SJCRH30 (cell line): ENCODE measurements at places on chromosomes 16 and 17.

DNA sequence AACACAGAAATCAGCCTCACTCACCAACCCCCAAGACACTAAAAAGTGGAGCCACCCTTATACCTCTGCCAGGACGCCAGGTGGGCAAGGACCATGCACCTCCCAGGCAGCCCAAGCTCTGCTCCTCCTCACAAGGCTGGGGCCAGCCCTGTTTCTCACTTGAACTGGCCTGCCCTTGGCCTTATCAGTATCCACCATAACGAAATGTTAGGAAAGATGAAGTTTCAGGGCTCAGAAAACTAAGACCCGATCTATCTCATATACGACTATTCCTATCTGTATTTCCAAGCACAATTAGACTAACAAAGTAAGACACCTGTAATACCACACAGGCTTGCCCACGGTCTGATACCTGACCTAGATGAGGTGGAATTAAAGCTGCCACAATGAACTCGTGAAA, 6.9 kb downstream of the FBXO31 start:
- DNase-seq = no peak

- no peak for DNase-seq
Measured at GRCh38 chr16:63223851-63224250, 1187.6 kb upstream of the CDH8 start.

DNA sequence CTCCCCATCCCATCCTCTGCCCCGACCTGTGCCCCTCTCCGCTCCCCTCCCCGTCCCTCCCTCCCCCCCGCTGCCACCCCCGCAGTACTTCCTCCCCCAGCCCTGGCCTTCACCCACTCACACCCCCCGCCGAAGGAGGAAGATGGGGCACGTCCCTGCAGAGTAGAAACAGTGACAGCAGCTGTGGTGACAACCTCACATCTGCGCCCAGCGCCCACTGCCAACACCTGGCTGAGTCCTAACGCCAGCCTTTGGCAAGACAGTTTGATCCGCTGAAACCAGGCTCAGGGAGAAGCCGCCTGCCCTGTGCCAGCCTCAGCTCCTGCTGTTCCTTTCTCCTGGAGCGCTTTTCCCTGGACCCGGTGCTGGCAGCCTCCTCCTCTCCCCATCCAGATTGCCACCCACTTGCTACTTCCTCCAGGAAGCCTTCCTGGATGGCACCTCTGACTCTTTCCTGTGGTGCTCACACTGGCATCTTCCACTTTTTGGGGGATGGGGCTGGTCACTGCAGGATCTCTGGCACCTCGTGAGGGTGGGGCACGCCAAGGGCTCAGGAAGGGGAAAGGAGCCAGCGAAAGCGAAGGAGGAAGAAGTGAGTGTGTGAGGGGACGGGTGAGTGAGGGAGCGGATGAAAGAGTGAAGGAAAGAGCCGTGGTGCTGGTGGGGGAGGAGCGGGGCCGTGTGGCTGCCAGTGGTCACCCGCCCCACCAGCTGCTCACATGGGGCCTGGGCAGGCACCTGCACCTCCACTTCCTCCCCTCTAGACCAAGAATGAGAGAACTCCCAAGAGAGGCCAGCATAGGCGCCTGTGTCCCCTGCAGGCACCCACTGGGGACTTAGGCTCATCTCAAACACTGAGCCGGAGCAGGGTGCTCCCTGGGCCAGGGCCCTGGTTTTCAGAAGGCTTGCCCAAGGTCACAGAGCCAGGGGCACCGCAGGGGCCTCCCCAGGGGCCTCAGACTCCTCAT, 27.0 kb downstream of the ZFPM1 start:
- DNase-seq = no peak

- peak; percentile 32 for DNase-seq
Measured at GRCh38 chr16:83953796-83954576, 946 bp downstream of the OSGIN1 start.

GRCh38 chr17:70123193-70123592, 46.1 kb upstream of the KCNJ2 start:
- DNase-seq = no peak

GRCh38 chr16:62760398-62760797, 724.2 kb upstream of the CDH8 start:
- DNase-seq = no peak

- no peak for DNase-seq
Measured at GRCh38 chr16:57497121-57497520, 10.8 kb upstream of the DOK4 start.

DNA sequence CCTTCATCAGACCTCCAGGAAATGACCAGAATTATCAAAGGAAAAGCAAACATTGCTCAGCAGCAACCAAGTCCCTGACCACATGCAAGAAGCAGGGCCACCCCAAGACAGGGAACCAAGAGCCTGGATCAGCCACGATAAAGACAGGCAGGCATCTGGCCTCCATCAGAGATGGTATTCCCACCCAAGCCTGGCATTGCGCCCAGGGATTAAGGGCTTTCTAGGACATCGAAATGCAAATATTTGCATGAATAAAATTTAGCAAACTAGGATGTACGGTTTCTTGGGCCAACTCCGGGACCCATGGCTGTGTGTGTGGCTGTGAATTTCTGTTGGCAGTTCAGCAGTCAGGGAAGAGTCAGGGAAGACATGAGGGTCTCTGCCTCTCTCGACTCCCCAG, 241.4 kb upstream of the DYNLRB2 start:
- DNase-seq = peak; percentile 1

- DNase-seq = no peak
Measured at GRCh38 chr17:60749050-60749449, 71.4 kb downstream of the BCAS3 start.

DNA sequence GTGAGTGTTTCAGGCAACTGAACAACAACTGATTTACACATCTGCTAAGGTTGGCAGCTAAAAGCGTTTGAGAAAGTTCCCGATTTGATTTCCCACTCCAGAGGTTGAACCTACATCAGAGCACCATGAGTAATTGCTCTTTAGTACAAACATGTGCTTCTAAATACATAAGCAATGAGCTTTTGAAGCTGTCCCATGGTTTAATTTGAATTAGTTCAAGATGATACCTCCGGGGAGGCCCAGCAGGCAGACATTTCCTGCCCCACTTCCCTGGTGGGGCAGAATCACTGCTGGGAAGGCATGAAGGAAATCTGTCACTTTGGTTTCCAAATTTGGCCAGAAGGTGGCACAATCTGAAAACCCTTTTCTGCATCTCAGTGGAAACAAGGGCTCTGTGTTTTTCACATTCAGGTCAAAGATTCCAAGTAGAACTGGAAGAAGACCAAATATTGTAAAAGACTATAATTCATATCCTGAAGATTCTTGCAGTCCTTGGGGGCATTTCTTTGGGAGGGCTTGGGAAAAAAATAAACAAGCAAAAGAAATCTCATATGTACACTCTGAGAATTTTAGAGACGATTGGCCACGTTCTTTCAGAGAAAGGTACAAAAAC, 176.2 kb upstream of the FAM20A start:
- peak; percentile 38 for DNase-seq

DNA sequence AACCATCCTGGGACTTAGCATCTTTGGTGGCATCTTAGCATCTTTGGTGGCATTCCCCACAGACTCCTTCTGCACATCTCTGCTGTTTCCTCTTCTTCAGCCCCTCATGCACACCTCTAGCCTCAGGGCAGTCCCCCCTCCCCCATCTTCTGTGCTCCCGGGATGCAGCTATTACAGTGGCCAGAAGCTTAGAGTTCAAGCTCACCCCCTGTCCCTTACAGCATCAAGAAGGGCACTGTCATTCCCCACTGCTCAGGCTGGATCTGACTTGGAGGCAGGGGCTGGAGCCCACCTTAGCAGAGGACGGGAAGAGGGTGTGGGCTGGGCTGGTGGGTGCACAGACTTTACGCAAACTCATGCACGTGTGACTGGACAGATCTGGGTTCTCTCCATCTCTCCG, 650 bp downstream of the EPN3 start:
- no peak for DNase-seq

DNA sequence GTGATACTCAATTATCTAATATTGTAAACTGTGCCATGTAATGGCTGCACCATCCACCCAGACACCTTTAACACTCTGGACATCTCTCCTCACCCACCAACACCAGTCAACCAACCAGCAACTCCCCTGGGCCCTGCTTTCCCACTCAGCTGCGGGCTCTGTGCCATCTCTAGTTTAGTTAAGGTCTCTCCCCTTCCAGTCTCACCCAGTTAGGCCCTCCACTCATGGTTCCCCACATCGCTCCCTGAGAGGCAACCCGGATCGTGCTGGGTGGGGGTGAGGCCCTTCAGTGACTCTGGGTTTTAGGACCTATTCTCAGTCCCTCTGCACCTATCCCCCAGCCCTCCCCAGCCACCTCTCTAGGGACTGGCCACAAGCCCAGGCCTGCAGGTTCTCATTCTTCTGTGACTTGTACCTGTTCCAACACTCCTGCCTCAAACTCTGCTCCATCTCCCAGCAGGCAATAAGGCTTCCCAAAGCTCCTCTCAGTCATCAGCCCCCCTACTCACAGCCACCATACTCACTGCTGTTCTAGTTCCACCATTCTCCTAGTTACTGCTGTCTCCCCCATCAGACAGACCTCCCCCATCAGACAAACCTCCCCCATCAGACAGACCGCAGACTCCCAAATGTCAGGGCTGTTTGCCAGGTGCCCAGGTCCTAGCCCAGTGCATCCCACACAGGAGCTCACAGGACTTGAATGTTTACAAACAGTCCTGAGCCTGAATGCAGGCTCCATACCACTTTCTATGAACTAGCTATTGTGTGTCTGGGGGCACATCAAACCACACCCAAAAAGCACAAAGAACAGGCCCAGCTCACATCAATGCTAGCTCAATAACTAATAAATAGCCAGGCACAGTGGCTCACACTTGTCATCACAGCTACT, 2.6 kb downstream of the TK2 start:
- no peak for DNase-seq

GRCh38 chr17:64020056-64020766, at the start of gene ICAM2:
ICAM2 (minus strand) TSS chr17:64020633; CDS start chr17:64006691, 13,942 bp downstream.
- DNase-seq = no peak

GRCh38 chr16:88734361-88734728, 28.0 kb downstream of the CTU2 start:
- no peak for DNase-seq
